ENCODE measurements at places on chromosomes 5 and 9.

DNA sequence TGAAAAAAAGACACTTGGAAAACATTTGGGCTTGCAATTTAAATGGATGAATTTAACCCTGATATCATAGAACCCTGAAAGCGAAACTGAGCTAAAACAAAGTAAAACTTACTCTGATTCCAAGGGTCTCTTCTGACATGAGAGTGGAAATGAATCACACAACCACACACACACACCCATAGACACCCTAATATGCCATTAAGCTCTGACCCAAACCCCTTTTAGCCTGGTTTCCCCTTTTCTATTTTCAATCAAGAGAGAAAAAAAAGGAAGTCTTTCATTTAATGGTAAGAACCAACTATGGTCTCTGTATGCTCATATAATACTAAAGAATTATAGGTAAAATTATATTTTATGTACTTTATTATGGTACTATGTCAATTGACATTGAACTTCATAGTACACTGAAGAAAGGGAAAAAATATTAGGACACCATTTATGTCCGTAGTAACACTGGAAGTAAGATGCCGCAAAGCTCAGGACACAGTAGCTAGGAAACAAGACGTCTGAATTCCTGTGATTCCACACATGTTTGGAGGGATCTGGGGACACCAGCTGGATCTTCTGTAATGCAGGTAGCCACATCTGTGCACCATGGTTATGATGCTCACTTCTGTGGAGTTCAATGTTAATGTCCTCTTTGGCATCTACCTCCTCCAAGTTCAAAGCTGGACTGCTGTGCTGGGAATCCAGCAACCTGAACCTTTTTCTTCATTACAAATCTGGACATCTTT, 95.8 kb downstream of the PCSK1 start:
- DNase-seq, result no peak

DNA sequence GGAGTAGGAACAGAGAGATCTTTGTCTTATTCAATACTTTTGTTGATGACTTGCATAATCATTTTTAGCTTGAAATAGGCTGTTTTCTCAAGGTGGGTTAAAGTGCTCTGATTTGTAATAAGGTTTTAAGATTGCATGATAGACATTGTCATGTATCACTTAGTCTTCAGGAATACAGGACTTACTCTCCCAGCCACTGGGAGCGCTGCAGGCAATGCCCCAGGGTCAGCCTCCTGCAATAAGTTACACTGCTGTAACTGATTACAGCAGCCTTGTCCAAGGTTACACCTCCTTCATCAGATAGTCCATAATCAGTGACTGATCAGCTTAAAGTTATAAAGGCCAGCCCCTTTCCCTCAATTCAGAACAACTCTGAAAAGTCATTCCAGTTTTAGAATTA, 218.6 kb downstream of the ESM1 start:
- DNase-seq, result no peak

GRCh38 chr5:157271740-157272271, 5.9 kb downstream of the CYFIP2 start:
- DNase-seq, result no peak

DNA sequence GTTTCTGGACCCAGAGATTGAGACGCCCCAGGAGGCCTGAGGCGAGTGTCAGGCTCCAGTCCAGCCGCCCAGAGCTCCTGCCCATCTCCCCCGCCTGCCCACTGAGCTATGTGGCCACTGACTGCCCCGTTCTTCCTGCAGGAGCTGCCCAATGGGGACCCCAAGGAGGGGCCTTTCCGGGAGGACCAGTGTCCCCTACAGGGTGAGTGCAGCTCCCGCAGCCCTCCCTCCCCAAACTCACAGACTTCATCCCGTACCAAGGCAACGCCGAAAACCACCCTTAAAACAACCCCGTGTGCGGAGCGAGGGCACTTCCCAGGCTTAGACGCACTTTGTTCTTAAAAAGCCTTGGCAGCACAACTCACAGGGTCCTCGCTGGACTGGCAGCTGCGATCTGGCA, 23.4 kb downstream of the NKD2 start:
- no peak for DNase-seq

DNA sequence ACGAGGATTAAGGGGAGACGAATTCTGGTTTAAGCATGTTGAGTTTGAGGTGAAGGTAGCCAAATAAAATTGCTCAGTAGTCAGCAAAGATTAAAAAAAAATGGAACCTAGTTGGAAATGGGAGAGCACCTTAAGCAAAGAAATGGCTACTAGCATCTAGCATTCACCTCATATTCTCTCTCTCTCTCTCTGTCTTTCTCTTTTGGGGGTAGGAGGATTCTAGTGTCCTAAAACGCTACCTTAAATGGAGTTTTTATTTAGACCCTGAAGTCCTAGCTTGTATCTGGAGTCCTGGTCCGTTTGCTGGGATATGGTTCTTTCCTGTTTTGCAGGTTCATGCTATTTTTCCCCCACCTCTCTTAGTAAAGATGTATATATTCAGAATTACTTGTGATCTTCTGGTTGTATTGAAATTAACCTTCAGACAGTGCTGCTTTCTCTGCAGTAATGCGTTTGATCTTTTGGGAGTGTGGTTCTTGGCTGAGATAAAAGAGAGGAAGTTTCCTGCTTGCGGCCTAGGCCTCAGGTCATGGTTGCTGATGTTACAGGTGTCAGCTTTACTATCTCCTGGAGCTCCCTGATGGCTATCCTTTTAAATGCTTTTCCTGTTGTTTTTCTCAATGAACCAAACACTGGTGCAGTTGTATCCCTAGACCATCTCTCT, 8.0 kb downstream of the TGFBR1 start:
- DNase-seq, result no peak

DNA sequence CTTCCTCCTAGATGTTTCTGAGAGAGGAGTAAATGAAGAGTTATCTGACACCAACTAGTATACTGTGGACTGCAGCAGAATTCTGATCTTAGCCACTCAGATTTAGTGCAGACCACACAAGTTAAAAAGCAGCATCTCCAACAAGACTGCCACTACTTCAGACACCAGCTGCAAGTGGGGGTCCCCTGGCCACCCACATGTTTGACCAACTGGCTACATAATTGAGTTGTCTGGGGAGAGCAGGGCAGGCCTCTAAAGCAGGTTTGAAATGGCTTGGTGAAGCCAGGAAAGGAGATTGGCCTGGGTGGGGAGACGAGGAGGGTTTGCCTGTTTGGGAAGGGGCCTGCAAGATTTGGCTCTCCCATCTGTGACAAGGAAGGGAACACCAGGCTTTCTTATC, 40.5 kb upstream of the FAM81B start:
- no peak for DNase-seq

Data from osteocyte (in vitro differentiated cells).